Activated CD4-positive, alpha-beta T cell treated with anti-CD3 and anti-CD28 coated beads for 48 hours (primary cell): ENCODE measurements at places on chromosomes 1 and 21.

GRCh38 chr1:220425852-220426251 lies 102.1 kb upstream of the MARK1 start:
- no peak for DNase-seq

- no peak for DNase-seq
These were observed 133.3 kb upstream of the SGIP1 start for GRCh38 chr1:66400660-66401059.

DNA sequence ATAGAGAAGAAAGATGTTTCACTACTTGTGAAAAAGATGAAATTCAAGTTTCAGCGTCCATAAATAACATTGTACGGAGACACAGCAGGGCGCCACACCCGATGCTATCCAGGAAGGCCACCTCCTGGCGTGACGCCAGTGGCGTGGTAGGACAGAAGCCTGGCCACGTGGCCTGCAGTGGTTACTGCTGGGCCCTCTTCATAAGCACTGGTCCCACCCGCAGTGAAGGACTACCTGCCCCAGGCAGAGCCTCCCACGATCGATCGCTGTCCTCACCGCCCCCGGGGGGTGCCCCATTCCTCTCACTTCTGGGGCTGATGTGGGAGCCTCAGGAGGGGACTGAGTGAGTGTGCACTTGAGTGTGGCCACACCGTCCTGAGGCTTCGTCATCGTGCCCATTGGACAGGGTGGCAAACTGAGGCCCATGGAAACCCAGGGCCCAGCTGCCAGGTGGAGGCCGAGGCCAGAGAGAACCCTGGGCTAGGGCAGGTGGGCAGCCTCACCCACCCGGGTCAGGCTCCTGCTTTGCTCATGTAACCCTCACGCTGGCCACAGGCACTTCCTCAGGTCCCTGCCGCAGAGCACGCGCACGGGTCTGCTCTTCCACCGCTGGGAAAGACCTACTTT lies 11.7 kb upstream of the HES5 start:
- DNase-seq, result no peak

DNA sequence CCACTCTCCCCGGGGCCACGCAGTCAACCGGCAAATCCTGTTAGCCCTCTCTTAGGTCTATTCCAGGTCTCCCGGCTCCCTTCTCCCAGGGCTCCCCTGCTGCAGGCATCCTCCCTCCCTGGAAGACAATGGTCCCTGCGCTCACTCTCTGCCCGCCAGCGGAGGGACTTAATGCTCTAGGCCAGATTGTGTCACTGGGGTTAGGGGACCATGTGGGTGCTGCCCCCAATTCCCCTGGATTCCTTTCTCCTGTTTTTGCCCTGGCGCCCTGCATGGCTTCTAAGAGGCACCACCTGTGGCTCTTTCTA lies 8.2 kb downstream of the FAM131C start:
- no peak for DNase-seq

GRCh38 chr1:202806845-202807450 lies 1.3 kb downstream of the KDM5B start:
- peak; percentile 51 for DNase-seq

GRCh38 chr1:147539122-147539575 lies 2.2 kb upstream of the BCL9 start:
- DNase-seq, result peak; percentile 56
